ENCODE measurements at places on chromosomes 3 and 15.

GRCh38 chr3:8519156-8519555, 17.5 kb downstream of the LMCD1 start:
- peak; percentile 86 for DNase-seq

GRCh38 chr3:161049683-161050248, 55.4 kb downstream of the B3GALNT1 start:
- DNase-seq = no peak

DNA sequence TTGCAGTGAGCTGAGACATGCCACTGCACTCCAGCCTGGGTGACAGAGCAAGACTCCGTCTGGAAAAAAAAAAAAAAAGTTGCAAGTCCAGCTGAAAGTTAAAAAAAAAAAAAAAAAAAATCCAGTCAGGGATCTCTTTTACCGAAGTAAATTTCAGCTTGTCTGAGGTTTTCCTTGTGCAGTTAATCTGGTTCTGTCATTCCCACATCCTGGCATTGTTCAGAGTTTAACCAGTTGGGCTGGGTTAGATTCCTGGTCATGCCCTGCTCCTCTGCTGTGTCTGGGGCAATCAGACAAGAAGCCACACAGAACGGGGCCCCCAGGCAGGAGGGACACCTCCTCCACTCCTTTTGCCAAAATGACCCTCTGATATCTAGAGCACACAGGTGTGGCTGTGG, 84.1 kb upstream of the KLHL25 start:
- DNase-seq = no peak

DNA sequence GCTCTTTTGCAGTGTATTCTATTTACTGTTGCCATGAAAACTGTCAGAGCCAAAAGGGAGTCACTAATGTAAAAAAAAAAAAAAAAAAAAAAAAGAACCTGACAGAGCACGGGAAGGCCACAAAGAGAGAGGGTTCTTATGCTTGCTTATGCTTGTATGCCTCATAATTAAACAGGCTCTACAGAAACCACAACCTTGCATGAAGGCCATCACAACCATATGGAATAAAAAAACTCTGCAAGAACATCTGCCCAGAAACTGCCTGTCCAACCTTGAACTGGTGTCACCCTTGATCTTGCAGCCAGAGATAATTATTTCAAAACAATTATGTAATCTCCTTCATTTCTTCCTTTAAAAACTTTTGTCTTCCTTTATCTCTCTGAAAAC, 50.1 kb downstream of the CFAP20DC start:
- DNase-seq = no peak

GRCh38 chr3:27728195-27729087, 6.3 kb upstream of the EOMES start:
- DNase-seq = no peak

GRCh38 chr3:141646760-141647561, 91.1 kb upstream of the RNF7 start:
- peak; percentile 65 for DNase-seq

DNA sequence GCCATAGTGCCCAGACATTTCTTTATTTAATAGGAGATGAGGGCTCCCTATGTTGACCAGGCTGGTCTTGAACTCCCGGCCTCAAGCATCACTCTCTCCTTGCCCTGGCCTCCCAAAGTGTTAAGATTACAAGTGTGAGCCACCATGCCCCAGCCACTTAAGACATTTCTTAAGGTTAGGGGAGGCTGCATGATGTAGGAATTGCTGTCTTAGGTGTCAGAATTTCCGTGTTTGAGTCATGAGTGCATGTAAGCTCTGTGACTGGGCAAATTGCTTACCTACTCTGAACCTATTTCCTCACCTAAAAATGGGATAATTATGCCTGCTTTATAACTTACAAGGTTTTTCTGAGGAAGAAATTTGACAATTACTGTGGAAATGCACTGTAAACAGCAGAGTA, 34.2 kb upstream of the SIAH2 start:
- no peak for DNase-seq

DNA sequence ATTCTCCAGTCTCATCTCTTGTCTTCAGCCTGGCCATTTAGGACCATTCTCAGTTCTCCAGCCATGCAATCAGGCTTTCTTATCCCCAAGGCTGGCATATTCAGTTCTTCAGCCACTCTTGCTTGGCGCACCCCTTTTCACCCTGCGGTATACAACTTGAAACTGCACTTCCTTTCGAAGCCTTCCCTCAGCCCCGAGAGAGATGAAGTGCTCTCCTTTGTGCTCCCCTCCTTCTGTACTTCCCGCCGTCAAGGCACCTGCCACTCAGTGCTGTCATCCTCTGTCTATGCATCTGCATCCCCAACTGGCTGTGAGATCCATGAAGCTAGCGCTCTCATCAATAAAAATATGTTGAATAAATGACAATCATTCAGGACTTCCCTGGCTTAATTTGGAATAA, 45.7 kb downstream of the MORC1 start:
- DNase-seq = no peak

DNA sequence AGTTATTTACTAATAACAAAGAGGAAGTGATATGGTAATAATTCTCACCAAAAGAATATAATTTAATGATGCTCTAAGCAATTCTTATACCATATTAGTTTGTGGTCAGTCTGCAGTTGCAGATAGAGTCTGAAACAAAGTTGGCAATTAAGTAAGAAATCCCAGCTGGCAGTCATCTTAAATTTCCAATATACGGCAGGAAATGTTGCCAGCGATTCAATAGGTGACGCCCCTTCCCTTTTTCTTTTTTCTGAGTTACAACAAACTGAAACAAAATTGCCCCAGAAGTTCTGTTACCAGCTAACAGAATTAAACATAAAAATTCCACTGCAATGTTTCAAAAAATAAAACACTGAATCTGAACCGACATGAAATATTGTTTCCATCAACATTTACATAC, 26.7 kb downstream of the LRRFIP2 start:
- DNase-seq = no peak

DNA sequence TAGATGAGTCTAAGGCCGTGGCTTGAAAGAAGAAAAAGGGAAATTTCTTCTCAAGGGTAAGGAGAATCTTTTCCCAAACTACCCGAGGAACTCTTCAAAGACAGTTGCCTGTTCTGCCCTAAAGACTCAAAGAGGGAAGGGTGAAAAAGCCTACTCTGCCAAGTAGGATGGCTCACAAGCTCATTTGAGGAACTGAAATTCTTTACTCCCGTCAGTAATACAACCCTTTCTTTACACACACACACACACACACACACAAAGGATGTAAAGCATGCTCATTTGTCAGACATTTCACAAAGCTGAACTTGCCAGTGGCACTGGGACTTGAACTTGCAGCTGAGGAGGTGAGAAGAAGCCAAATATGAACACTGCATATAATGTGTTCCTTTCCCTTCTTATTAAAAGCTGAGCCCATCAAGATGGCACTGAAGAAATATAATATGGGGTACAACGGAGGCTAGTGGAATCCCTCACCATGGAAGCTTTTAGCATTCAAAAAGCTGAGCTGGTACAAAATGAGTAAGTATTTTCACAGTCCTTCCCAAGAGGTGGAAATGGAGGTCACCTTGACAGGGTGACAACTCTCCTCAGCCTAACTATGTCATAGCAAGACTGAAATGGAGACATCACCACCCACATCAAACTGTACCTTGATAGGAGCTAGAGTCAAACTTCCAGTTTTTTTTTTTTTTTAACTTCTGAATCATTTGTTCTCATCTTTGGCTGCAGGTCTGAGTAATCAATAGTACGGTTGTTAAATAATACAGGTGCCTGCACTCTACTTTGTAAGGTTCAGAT, 57.6 kb downstream of the TAFA4 start:
- DNase-seq = no peak

DNA sequence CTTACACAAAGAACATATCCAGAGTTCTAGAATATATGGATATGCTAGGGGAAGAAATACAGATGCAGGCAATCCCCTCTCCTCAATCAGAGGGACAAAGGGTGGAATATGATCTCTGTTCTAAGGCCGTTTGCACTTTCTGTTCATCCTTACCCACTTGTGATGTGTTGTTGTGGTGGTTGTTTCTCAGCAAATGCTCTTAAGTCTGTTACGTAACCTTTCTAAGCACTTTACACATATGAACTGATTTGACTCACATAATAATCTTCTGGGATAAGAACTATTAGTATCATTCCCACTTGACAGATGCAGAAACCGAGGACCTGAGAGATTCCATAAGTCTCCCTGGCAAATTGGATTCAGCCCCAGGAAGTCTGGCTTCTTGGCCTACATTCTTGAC, 40.5 kb downstream of the NGRN start:
- DNase-seq = peak; percentile 33

DNA sequence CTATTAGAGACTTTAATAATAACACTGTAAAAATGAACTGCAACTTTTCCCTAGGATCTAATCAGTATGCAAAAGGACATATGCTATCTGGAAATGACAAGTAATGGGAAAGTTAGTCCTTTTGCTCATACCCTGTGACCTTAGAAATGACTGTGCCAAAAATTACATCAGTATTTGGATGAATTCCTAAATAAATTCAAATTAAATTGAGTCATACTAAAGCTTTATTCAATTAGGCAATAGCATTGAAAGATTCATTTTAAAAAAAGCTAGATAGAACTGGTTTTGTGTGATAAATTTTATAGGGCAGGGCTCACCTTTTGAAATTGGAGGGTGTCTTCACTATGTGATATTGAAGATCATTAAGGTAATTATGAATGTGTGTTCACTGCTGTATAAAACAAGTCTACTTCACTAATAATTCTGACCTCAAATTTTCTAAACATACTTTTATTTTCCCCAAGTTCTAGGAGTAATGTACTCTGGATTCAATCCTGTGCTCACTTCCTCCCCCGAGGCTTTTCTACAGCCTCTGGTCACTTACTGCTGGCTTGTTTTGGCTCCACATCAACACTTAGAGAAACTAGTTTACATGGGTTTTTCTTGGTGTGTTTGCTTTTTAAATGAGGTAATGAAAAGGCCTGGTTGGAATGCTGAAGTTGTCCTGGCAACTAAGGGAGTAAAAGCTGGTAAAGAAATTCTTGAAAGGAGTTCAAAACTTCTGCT, 44.4 kb upstream of the SPTSSB start:
- DNase-seq = peak; percentile 76

- no peak for DNase-seq
Observed at GRCh38 chr3:3280396-3280795, 100.9 kb upstream of the CRBN start.

GRCh38 chr3:64238971-64239667, 13.9 kb upstream of the PRICKLE2 start:
- DNase-seq = peak; percentile 96

DNA sequence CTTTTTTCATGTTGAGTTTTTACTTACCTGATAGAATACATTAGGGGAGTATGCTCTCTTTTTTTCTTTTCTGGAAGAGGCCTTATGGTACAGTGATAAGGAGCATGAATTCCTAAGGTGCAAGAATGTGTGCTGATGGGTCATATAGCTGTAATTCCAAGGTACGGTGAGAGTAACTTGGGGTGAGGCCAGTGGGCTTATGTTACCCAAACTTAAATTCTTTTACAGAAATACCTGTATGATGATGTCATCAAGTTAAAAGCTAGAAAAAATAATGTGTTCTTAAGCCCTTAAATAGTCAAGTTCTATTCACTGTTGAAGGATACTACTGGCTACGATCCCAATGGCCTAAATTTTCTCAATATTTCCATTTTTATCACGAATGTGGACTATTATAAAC, 111.2 kb downstream of the GMPS start:
- no peak for DNase-seq

GRCh38 chr3:141659821-141660613, 78.1 kb upstream of the RNF7 start:
- DNase-seq = peak; percentile 32

DNA sequence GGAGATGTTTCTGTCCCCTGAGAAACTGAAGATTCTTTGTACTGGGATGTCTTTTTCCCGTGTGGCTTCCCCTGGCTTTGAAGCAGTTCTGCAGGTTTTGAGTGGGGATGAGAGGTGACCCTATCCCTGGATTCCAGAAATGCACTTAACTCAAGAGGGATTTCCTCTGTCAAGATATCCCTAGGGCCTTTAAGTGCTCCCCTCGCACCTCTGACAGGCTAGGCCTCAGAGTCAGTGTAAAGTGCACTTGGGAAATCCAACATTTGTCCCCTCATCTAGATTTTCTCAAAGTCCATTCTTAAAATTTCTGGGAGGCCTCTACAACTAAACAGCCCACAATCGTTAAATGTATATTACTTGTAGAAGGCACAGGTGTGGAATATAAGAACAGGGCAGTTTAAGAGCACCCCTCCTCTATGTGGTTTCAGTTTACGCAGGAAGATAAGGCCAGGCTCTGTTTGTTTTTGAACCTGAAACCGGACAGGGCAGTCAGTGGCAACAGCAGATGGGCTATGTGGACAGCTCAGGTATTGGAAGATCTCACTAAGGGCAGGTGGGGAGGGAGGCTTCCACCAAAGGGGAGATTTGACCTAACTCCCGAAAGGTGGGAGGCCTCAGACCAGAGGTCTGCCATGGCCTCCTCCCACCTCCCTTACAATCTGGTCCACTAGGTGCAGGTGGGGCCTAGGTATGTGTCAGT, 4.8 kb downstream of the C3orf52 start:
- DNase-seq = peak; percentile 8

GRCh38 chr15:39781147-39781966, 1.3 kb downstream of the FSIP1 start:
- no peak for DNase-seq

- DNase-seq = peak; percentile 12
Observed at GRCh38 chr15:62739082-62739481, 303.5 kb upstream of the TPM1 start.

DNA sequence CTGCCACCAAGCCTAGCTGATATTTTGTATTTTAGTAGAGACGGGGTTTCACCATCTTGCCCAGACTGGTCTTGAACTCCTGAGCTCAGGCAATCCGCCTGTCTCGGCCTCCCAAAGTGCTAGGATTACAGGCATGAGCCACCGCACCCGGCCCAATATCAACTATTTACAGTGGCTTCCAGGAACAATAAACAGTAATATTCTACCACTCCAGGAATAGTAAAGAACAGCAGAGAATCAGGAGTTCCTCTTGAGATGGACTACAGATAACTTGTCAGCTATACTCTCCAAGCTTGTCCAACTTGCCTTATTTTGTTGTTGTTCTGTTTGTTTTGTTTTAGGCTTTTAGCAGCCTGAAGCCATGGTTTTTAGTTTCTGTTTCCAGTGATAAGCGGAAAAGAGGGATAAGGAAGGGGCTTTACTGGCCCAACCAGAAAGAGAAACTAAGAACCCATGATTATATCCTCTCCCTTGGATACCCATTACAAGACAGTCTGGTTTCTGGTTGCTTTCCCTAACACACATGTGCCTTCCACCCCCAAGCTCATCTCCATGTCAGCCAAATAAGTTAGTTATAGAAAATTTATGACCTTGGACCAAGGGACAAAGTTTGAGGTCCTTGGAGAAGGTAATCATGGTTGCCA, 36.7 kb downstream of the ARHGEF3 start:
- DNase-seq = peak; percentile 73

DNA sequence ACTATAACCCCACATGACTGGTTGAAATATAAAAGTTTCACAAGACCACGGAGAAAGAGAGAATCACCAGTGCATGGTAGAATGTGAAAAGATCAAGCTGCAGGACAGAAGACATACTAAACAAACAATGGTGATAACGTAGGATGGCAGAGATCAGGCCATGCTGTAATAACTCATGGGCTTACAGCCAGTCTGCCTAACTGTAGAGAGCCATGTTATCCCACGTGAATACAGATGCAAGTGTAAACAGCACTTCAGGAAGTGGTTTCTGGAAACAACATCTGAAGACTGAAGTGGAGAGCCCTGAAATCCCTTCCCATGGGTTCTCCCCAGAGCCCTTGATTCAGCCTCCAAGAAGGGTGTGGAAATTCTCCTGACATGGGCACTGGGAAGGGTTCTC, 103.2 kb upstream of the SLCO2A1 start:
- peak; percentile 76 for DNase-seq

- peak; percentile 36 for DNase-seq
Observed at GRCh38 chr3:142237891-142238290, 12.5 kb upstream of the GK5 start.

- no peak for DNase-seq
Observed at GRCh38 chr15:57500979-57501576, 90.6 kb upstream of the MYZAP start.
